ENCODE measurements at places on chromosomes 1 and 21.

DNA sequence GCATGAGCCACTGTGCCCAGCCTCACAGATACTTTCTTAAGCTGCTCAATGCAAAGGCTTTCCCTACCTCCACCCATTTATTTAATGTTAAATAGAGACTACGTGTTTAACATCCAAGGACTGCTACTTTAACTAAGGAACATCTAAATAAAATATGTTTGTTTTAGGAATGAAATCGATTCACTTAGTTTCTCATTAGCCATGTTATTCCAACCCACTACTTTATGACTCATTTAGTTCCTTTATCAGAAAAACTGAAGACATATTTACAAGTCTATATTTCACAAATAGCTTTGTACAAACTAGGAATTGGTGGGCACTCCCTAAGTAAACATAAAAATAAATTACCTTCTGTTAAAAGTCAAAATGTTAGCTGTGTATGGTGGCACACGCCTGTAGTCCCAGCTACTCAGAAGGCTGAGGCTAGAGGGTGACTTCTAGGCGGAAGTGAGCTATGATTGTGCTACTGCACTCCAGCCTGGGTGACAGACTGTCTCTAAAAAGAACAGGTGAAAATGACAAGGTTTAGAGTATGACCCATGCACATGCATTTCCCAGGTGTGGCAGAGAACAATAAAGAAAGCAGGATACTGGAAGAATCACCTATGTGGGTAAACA, 39.9 kb upstream of the AK4 start:
- no peak for DNase-seq

DNA sequence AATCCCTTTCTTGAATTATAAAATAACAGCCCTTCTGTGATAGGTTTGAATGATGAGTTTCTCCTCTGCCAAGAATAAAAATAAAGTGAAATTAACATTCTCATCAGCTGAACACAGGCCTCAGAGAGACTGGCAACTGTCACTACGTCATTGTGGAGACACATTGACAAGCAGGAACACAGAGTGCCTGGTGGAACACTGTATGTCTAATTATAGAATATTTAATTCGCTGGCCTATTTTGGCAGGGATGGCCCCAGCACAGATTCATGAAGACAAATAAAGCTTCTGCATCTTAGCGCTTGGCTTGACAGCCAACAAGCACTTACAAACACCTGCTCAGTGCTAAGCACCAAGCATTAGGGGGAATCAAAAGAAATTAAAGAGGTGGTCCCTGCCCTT, 52.0 kb upstream of the SMYD2 start:
- DNase-seq: no peak

GRCh38 chr1:205300149-205300548, 21.4 kb downstream of the NUAK2 start:
- DNase-seq: no peak

- DNase-seq: no peak
These were observed 5.2 kb downstream of the KRTAP10-8 start for GRCh38 chr21:44617071-44617501.

DNA sequence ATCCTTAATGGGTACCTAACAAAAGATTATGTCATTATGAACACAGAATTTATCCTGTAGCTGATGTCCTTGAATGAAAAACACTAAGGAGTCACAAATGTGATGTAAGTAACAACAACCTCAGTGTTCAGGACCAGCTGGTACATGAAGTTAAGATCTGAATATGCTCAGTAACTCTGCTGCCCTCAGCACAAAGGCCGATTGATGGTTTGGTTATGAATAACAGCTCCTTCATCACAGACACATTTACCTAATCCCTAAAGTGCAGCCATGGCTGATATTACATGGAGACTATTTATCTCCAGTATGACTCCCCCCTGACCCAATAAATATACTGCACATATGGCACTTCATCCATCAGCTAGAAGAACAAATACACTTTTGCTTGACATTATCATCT, 75.2 kb downstream of the PLPPR5 start:
- no peak for DNase-seq

DNA sequence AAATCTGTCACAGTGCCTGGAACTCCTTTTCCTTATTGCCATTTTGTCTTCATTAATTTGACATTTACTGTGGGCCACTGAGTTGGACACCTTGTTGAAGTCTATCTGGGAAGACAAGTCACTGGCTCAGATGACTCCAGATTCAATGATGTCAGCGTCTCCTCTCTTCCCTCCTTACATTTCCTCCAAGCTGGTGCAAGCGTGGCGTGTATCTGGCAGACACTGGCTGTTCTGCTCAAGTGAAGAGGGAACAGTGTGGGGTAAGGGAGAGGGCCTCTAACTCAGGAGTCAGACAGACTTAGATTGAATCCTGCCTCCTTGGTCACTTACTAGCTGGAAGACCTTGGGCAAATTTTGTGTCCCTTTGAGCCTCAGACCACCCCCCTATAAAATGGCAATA, 8.7 kb upstream of the ZNF691 start:
- DNase-seq: no peak

DNA sequence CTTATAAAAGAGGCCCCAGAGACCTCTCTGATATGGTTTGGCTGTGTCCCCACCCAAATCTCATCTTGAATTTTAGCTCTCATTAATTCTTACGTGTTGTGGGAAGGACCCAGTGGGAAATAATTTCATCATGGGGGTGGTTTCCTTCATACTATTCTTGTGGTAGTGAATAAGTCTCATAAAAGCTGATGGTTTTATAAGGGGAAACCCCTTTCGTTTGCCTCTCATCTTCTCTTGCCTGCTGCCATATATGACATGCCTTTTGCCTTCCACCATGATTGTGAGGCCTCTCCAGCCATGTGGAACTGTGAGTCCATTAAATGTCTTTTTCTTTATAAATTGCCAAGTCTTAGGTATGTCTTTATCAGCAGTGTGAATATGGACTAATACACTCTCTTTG, 22.5 kb upstream of the NEK7 start:
- DNase-seq: no peak

DNA sequence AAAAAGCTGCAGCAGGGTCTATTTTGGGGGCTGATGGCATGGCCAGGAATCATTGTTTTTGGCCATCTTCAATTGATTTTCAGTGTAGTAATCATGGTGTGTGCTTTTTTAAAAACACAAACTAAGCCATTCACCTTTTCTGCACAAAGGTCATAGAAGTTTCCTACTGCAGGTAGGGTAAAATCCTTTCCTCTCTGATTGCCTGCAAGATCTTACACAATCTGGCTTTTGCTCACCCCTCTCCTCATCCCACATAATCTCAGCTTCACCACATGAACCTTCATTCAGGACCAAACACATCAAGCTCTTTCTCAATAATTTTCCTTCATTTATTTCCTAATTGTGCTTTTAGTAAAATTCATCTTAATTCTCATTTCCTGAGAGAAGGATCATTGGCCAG, 38.3 kb upstream of the GBP5 start:
- no peak for DNase-seq

DNA sequence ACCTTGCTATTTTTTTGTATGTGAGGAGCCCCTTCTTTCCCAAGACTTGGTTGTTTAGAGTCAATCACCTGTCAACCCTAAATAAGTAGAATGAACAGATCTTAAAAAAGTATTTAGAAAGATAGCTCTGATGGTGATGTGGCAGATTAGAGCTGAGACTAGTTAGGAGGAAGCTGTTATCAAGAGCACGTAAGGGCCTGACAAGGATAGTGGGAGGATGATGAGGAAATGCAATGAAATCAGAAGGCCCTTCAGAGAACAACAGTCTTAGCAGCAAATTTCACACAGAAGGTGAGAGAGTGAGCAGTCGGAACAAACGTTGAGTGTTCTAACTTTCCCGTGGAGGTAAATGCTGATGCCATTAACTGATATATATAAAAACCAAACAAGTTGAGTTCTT, 15.9 kb upstream of the S1PR1 start:
- DNase-seq: no peak

DNA sequence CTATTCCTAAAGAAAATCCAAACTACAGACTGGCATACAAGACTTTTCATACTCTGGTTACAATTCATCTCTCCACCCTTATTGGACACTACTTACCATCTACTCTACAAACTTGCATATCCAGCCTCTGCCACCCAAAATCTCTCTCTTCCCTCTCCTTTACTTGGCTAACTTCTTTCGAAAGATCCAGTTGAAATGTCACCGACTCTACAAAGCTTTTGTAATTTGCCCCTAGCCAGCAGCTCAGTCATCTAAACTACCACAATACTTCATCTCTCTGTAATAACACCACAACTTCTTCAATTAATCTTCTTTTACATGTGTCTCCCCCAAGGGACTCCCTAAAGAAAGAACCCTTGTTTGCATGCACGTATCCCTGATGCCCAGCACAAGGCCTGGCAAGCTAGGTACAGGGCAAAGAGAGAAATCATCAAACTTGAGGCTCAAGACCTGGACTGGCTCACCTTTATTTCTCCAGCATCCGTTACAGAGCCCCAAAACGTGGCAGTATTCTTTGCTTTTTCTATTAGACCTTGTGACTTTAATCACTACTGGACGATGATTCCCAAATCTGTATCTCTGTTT, 2.7 kb downstream of the ZBTB21 start:
- DNase-seq: no peak

GRCh38 chr1:162562470-162562828, 927 bp downstream of the UAP1 start:
- no peak for DNase-seq

Data from caudate nucleus (tissue), 63 donors.